Lung (tissue), 17 donors: ENCODE measurements at places on chromosomes 6 and 20.
A peak's percentile ranks its signal among the peaks of the same experiment; 100 is the strongest.

GRCh38 chr6:38773338-38773737 lies 58.2 kb downstream of the DNAH8 start:
- DNase-seq, result no peak

GRCh38 chr6:12008366-12009179 lies 3.5 kb upstream of the HIVEP1 start:
- peak; percentile 88 for DNase-seq

- no peak for DNase-seq
Observed at GRCh38 chr20:20466341-20466879, 98.5 kb downstream of the INSM1 start.

- no peak for DNase-seq
Observed at GRCh38 chr6:7750197-7750596, 24.3 kb downstream of the BMP6 start.

- no peak for DNase-seq
Observed at GRCh38 chr6:44498436-44498835, 110.9 kb downstream of the CDC5L start.

DNA sequence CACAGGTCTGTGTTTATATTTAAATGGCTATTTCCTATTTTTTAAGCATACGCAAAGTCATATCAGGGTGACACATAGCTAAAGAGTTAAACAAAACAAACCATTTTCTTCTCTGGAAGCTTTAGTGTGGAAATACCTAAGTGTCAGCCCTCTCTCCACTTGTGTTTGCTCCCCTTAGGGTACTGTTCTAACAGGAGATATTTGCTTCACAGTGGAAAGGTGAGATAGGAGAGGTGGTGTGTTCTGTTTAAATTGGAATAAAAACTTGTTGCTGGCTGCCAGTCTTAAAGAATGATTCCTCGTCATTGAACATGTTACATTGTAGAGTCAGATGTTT lies 18.9 kb downstream of the PHACTR2 start:
- DNase-seq, result no peak

- DNase-seq, result no peak
Observed at GRCh38 chr6:52577778-52578463, 1.1 kb upstream of the TRAM2 start.

DNA sequence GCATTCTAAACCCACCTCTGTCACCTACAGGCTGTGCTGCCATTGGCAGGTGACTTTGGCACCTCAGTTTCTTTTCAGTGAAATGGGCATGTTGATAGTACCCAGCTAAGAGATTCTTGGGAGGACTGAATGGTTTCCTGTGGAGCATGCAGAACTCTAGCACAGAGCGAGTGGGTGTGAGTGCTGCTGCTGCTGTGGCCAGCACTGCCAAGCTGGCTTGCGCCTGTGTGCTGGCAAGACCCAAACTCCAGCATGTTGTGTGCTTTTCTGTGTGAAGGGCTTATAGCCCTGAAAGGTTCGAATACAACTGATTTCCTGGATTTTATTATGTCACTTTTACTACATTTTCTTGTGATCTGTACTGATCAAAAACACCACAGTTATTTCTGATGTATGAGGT lies 78.1 kb upstream of the KIF25 start:
- DNase-seq, result no peak

DNA sequence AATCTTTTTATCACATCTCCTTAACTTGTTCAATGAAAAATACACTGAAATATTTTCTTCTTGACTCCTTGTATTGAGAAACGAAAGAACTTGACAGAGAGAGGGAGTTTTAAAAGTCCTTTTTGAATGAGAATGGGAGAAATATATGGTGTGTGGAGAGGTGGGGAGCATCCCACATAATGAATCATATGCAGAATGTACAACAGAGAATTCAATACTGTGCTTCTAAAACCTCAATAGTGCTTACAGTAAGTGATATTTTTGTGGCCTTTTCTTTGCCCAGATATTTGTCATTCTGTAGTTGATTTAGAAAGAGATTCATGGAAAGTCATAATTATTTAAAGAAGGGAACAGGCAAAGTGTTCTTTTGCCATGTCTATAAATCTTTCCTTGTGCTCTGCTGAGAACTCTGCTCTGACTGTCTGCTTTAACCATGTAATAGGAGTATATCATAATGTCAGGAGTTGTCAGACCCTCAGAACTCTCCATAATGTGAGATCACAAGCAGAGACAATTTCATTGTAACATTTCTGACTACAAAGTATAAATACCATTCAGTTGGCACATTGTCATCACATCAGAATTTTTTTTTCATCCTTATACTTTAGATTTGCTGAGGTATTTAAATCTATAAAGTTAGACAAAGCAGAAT lies 32.8 kb upstream of the HS3ST5 start:
- no peak for DNase-seq

GRCh38 chr6:3228771-3229565 lies 1.5 kb upstream of the TUBB2B start:
- DNase-seq, result peak; percentile 52

- DNase-seq, result no peak
Observed at GRCh38 chr6:142592876-142593275, 291.1 kb downstream of the ADGRG6 start.

- no peak for DNase-seq
Observed at GRCh38 chr6:136980070-136980469, 58.0 kb downstream of the SLC35D3 start.

GRCh38 chr20:61370841-61371303 lies 118.8 kb downstream of the CDH4 start:
- no peak for DNase-seq

DNA sequence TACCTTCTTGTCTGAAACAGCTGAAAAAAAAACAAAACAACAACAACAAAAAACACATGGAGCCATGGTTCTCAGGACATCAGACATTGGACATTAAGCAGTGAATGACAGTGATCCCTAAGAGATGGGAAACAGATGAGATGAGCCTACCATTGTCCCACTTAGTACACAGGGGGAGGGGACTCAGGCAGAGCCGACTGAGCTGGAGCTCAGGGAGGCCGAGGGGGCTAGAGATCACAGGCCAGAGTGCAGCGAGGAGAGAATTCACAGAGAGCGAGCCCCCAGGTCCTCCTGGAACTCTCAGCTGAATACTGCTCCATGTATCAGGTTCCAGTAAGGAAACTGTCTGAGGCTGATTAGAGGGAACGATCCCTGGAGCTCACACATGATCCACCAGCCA lies 134.6 kb downstream of the GRM4 start:
- DNase-seq, result no peak

GRCh38 chr6:21220271-21220987 lies 373.1 kb upstream of the SOX4 start:
- no peak for DNase-seq

- DNase-seq, result no peak
Observed at GRCh38 chr6:124467366-124467765, 494.9 kb upstream of the RNF217 start.

GRCh38 chr6:92231171-92231701 lies 1188.1 kb downstream of the EPHA7 start:
- no peak for DNase-seq
